ENCODE measurements at places on chromosomes 1 and 21.

GRCh38 chr21:25186273-25186672, 421.0 kb downstream of the MRPL39 start:
- DNase-seq, result no peak

GRCh38 chr1:238499021-238499420, 608.3 kb upstream of the ZP4 start:
- DNase-seq, result no peak

GRCh38 chr1:37861151-37861550, 1.8 kb upstream of the MTF1 start:
- DNase-seq, result no peak

DNA sequence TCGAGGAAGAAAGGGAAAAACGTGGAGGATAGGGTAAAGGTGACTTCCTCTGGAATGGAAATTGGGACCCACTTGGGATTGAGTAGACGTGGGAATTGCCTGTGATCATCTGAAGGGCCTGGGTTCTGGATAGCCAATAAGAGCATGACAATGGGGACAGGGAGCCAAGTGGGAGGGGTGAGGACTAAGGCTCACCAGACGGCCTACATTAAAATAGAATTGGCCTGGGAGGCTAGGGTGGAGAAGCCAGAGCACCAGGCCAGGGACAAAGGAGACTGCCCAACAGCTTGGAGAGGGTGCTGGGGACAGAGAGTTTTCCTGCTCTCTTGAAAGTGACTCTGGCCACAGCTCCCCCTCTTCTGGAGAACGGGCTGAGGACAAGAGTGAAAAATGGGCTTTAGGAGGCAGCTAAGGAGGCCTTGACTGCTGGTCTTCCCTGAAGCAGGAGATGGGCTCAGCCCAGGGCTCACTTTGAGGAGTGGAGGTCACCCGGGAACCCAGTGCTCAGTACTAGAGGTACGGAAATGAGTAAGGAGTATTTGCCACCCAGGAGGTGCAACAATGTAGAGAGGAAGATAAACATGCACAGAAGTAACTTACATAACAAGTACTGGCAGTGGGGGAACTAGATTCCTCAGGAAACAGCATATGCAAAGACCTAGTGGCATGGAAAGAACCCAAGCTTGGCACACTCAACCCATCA, 18.8 kb downstream of the INKA2 start:
- no peak for DNase-seq

DNA sequence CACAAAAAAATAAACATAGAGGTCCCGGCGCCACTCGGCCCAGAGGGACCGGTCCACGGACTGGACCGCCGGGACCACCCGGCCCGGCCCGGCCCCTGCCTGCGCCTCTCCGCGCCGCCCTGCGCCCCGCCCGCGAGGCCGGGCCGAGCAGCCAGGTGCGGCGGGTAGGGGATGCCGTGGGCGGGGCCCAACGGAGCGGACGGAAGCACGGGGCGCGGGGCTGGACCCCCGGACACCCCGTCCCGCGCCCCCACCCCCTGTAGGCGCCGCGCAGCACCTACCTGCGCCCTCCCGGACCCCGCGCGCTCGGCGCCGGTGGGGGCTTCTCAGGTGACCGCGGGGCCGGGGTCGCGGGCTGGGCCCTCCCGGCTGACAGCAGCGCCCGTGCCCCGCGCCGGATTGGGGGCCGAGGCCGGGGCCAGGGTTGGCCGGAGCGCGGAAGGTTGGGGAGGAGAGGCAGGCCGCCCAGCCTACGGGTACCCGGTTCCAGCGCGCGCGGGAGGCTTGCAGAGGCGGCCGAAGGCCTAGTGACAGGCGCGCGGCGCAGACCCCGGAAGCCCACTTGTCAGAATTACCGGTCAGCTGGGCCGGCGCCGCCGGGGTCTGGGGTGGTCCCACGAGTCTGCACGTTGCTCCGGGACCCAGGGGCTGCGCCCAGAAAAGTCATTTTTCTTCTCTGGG, 351.9 kb upstream of the CAMK1G start:
- DNase-seq, result no peak
